ENCODE measurements at places on chromosomes 1 and 21. TPM values are rescaled to one million over a fixed set of nuclear protein-coding genes. Genes with fewer than 3 reads are reported as not detected.

The PM20D1 gene
- 0.33 TPM for polyA plus RNA-seq

The RGS8 gene
- polyA plus RNA-seq, result 0.03 TPM

GRCh38 chr1:239939602-239940001, 152.1 kb upstream of the FMN2 start:
- no peak for DNase-seq

DNA sequence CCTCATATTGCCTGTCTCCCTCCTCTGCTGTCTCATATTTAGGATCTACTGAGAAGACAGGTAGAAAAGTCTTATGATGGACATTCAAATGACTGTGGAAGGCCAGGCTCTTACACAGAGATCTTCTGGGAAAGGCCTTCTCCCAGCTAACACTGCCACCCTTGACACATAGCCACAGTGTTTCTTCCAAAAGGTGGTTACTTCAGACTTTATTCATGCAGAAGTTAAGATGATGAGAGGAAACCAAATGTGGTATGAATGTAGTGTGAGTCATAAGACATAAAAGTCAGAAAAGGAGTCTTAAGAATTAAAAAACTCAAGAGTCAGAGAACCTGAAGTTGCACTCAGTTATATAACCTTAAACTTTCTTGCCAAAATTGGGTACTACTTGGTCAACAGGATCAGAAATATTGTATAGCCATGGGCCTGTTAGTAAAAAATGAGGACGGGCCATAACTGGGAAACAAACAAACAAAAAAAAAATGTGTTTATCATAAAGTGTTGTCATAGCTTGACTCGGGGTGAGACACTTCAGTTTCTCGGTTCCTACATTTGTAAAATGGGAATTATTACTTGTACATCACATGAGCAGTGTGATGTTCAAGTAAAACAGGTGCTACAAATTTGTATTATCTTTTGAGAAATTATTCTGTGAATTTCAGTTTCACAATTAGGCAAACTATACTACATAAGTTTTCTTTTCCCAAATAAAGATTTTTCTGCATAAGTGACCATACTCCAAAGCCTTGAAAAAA, 1.2 kb upstream of the DENND1B start:
- DNase-seq, result no peak

DNA sequence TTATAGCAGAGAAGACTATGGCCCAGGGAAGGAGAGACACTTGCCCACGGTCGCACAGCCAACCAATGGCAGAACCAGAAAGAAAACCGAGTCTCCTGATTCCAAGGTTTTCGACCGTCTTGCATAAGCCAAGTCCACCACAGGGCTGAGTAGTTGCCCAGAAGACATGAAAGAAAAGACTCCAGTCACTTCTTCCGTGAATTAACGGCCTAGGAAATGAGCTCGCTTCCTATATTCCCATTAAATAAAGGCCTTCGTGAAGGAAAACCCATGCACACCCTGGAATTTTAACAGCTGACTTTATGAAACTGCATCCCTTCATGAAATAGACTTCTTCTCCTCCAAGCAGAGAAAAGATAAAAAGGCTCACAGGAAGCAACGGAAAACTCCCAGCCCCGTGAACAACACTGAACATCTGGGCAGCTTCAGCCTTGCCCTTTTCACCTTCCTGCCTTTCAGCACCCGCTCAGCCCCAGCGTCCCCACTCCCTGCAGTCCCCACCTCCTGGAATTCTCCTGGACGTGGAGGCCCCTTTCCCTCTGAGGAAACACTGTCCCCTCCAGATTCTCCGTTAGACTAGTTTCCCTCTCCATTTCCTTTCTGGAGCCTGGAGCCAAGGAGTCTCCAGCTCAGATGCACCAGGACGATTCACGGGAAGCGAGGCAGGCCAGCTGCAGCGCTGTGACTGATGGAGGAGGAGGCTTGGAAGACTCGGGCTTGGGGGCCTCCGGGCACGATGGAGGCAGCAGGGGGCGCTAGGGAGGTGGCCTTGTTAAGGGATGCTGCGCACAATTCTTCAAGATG, 2.7 kb upstream of the MYOC start:
- DNase-seq, result peak; percentile 54

- DNase-seq, result no peak
Observed at GRCh38 chr1:29501227-29501976, 265.1 kb downstream of the PTPRU start.

Data from right lung (tissue), 10 donors.